ENCODE measurements at places on chromosomes 4 and X. TPM values are rescaled to one million over a fixed set of nuclear protein-coding genes. Genes with fewer than 3 reads are reported as not detected.

LIMCH1 gene
- 14.8 TPM for total RNA-seq

RHOXF2 gene
- total RNA-seq = not detected

DNA sequence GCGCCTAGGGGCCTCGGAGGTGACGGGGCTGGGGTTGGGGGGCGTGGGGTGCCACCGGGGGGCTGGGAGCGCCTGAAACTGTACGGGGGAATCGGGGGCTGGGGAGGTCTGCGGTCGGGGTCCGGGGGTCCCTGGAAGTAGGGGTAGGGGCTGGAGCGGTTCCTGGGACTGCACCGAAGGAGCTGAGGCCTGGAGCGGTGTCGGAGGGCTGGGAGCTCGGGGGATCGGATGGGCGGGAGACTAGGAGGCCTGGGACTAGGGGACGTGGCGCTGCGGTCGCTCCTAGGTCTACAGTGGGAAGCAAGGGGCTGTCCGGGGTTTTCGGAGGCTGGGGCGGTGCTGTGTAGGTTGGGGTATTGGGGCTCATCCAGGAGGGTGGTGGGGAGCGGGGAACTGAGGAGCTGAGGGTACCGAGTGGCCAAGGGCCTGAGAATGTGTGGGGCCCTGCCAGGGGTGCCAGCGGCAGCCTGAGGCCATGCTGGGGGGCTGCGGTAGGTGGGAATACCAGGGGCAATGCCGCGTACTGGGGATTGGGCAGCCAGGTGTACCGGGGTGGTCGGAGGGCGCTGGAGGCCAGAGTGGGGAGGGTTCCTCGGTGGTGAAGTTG, 562 bp downstream of the AKAP17A start:
- DNase-seq = no peak

- DNase-seq = peak; percentile 81
These were observed 9.0 kb upstream of the SLC25A14 start for GRCh38 chrX:130330706-130331105.

GRCh38 chrX:26762253-26762652, 546.3 kb downstream of the MAGEB5 start:
- no peak for DNase-seq

DNA sequence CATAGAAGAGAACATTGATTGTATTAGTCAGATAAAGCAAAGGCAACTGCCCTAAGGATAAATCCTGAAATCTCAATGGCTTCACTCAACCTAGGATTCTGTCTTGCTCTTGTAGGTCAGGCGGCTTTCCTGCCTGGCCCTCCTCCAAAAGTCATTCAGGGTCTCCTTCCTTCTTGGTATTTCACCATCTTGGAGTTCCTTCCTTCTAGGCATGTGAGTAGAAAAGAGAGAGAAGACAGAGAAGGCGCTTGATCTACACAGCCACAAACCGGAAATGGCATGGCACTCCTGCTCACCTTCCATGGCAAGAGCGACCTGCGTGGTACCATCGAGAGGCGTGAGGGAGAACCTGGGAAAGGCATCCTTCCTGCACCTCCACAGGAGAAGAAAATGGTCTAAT, 45.3 kb upstream of the HELT start:
- no peak for DNase-seq

GRCh38 chrX:131366407-131366806, 77.3 kb upstream of the IGSF1 start:
- peak; percentile 44 for DNase-seq

DNA sequence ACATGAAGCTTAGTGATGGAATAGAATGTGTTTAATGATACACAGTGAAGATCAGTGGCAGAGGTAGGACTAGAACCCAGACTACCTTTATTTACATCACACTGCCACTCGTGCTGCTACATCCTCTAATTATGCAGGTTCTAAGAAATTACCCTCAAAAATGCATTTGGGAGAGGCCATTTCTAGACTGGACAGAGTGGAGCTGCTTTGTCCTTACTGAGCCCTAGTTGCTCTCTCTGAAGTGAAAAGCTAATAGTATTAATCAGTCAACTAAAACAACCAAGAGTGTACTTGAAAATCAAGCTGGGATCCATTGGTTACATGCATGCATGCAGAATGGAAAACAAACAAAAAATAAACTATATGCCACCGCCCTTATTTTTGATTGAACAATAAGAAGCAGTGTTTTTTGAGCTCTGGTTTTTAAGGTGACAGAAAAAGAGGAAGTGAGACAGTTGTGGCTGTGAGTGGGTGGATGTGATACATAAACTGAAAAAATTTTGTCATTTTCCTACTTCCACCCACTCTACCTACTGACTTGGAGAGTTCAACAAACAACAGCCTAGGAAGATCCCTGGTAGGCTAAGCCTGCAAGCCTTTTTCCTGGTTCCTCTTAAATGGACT, 6.8 kb upstream of the VSIG4 start:
- DNase-seq = no peak

DNA sequence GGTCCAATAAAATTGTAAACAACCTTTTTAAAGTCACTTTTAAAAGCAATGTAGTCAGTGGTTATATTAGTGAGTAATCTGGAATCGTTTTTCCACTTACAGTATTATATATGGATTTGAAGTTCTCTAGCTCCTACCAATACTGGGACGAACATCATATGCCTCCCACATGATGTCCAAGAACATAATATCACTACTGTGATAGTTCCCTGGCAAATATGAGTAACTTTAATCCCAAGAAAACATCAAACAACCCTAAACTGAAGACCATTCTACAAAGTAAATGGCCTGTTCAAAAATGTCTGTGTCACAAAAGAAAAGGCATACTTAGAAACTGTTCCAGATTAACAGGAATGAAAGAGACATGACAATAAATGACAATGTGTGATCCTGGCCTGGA, 53.6 kb upstream of the FGFBP2 start:
- DNase-seq = no peak

- DNase-seq = no peak
These were observed 38.9 kb downstream of the TRIML1 start for GRCh38 chr4:188177997-188178675.

DNA sequence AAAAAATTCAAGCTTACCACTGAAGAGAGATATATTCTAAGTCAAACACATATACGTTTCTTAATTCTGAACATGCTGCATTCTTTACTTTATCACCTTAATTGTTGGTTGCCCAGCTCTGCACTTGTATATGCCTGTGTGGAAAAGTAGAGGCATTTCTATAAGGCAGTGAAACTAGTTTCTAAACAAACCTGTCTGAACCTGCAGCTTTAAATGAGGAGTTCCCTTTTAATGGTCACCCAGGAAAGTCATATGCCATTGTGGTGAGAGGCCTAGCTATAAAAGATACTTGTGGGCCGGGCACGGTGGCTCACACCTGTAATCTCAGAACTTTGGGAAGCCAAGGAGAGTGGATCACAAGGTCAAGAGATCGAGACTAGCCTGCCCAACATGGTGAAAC, 147.4 kb upstream of the RXFP1 start:
- DNase-seq = no peak
